ENCODE measurements at places on chromosomes 6 and 20. TPM values are rescaled to one million over a fixed set of nuclear protein-coding genes. Genes with fewer than 3 reads are reported as not detected.

Gene COL9A1
- total RNA-seq, result 0.27 TPM

Gene GMDS
- total RNA-seq, result 34.3 TPM

Gene COL9A3
- total RNA-seq, result 11.3 TPM

Gene ANGPT4
- not detected for total RNA-seq

Gene IGF2R
- total RNA-seq, result 205 TPM

Gene ENPP4
- 4.4 TPM for total RNA-seq

Gene CRYBG1
- total RNA-seq, result 16.2 TPM

Gene C20orf141
- total RNA-seq, result not detected

Gene SLC24A3
- not detected for total RNA-seq

Gene TGM3
- total RNA-seq, result not detected

Gene LINC00237
- total RNA-seq, result not detected

DNA sequence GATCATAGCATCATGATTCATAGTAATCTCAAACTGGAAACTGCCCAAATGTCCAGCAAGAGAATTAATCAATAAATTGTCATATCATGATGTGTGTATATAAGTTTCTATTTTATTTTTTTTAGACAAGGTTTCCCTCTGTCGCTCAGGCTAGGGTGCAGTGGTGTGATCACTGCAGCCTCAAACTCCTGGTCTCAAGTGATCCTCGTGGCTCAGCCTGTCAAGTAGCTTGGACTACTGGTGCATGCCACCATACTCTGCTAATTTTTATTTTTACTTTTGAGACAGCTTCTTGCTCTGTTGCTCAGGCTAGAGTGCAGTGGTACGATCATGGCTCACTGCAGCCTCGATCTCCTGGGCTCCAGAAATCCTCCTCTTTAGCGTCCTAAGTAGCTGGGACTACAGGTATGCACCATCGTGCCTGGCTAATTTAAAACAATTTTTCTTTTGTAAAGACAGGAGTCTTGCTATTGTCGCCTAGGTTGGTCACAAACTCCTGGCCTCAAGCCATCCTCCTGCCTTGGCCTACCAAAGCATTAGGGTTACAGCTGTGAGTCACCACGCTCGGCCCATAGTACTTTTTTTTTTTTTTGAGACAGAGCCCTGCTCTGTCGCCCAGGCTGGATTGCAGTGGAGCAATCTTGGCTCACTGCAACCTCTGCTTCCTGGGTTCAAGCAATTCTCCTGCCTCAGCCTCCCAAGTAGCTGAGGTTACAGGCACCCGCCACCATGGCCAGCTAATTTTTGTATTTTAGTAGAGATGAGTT is 8.7 kb upstream of the ATRN start:
- H3K27ac ChIP-seq, result no peak overlapping the region
- H3K4me1 ChIP-seq, result peaks cover 8% of the 10 kb centered on the region
- no peak for DNase-seq
- peaks cover 15% of the 10 kb centered on the region for H3K27me3 ChIP-seq
- no peak overlapping the region for H3K4me3 ChIP-seq
- H3K36me3 ChIP-seq, result no peaks in the 10 kb centered on the region

- DNase-seq, result no peak
- H3K27me3 ChIP-seq, result no peaks in the 10 kb centered on the region
- H3K27ac ChIP-seq, result no peak overlapping the region
- H3K4me1 ChIP-seq, result peaks cover 23% of the 10 kb centered on the region
- H3K36me3 ChIP-seq, result no peaks in the 10 kb centered on the region
- no peak overlapping the region for H3K4me3 ChIP-seq
These were observed 4.7 kb upstream of the GJA1 start for GRCh38 chr6:121430514-121431460.

GRCh38 chr6:91580635-91581034 is 993.8 kb upstream of the MAP3K7 start:
- no peaks in the 10 kb centered on the region for H3K36me3 ChIP-seq
- no peak for DNase-seq
- no peaks in the 10 kb centered on the region for H3K27me3 ChIP-seq
- H3K4me1 ChIP-seq, result peaks cover 2% of the 10 kb centered on the region

- DNase-seq, result no peak
- no peaks in the 10 kb centered on the region for H3K4me1 ChIP-seq
- no peaks in the 10 kb centered on the region for H3K27me3 ChIP-seq
- no peak overlapping the region for H3K4me3 ChIP-seq
These were observed 88.1 kb downstream of the RSPH3 start for GRCh38 chr6:158911746-158912480.

DNA sequence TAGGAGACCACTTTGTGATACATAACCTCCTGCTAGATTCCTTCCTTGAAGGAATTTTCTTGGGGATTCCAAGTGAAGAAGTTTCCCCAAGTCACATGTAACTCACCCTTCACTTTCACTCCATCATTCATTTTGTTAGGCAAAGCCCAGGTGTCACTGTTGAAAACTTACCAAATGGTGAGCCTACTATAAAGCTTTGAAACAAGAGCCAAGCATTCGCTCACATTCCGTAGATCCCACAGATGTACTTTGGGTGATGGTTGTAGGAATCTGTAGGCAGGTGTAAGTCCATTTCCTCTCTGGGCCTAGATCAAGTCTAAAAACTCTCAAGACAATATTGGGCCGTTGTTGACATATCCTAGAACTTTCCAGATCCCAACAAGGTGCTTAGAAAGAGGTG is 74.1 kb downstream of the PRDM1 start:
- H3K4me1 ChIP-seq, result peaks cover 27% of the 10 kb centered on the region
- no peak overlapping the region for H3K4me3 ChIP-seq
- H3K27ac ChIP-seq, result no peak overlapping the region
- peaks cover 3% of the 10 kb centered on the region for H3K36me3 ChIP-seq

DNA sequence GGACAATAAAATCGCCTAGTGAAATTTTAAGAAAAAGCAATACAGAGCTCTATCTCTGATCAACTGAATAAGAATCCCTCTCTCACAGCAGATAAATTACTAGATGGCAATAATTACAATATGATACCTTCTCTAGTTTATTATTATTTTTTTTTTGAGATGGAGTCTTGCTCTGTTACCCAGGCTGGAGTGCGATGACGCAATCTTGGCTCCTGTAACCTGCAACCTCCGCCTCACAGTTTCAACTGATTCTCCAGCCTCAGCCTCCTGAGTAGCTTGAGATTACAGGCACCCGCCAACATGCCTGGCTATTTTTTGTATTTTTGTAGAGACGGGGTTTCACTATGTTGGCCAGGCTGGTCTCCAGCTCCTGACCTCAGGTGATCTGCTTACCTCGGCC is 129.3 kb upstream of the PTCHD4 start:
- H3K36me3 ChIP-seq, result no peaks in the 10 kb centered on the region
- no peak overlapping the region for H3K4me3 ChIP-seq

GRCh38 chr20:3563133-3563532 is 92.3 kb downstream of the ATRN start:
- no peak overlapping the region for H3K4me3 ChIP-seq
- no peak overlapping the region for H3K27ac ChIP-seq
- peaks cover 6% of the 10 kb centered on the region for H3K36me3 ChIP-seq
- peaks cover 5% of the 10 kb centered on the region for H3K4me1 ChIP-seq

DNA sequence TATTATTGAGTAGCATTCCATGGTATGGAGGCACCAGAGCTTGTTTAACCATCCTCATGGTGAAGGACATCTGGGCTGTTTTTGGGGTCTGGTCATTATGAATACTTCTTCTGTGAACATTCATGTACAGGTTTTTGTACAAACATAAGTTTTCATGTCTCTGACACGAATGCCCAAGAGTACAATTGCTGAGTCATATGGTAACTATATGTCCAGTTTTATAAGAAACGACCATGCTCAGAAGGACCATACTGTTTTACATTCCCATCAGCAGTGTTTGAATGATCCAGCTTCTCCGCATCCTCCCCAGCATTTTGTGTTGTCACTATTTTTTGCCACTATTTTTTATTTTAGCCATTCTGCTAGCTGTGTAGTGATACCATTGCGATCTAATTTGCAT is 188.6 kb downstream of the KHDC1L start:
- H3K4me1 ChIP-seq, result peaks cover 7% of the 10 kb centered on the region
- no peak for DNase-seq
- peaks cover 8% of the 10 kb centered on the region for H3K36me3 ChIP-seq

GRCh38 chr20:13131688-13132087 is 89.4 kb upstream of the ISM1 start:
- peaks cover 7% of the 10 kb centered on the region for H3K36me3 ChIP-seq
- DNase-seq, result no peak
- H3K4me3 ChIP-seq, result no peak overlapping the region
- peaks cover 6% of the 10 kb centered on the region for H3K27me3 ChIP-seq
- H3K27ac ChIP-seq, result no peak overlapping the region

GRCh38 chr20:20184149-20184548 is 131.8 kb downstream of the CFAP61 start:
- H3K27me3 ChIP-seq, result peaks cover 1% of the 10 kb centered on the region
- H3K4me1 ChIP-seq, result no peaks in the 10 kb centered on the region
- no peak for DNase-seq
- H3K4me3 ChIP-seq, result no peak overlapping the region
- H3K27ac ChIP-seq, result no peak overlapping the region

All from chondrocyte (in vitro differentiated cells).